ENCODE measurements at places on chromosomes 7 and 10.
A peak's percentile ranks its signal among the peaks of the same experiment; 100 is the strongest.

GRCh38 chr7:141563956-141564623 lies 12.9 kb downstream of the AGK start:
- peak; percentile 57 for DNase-seq

DNA sequence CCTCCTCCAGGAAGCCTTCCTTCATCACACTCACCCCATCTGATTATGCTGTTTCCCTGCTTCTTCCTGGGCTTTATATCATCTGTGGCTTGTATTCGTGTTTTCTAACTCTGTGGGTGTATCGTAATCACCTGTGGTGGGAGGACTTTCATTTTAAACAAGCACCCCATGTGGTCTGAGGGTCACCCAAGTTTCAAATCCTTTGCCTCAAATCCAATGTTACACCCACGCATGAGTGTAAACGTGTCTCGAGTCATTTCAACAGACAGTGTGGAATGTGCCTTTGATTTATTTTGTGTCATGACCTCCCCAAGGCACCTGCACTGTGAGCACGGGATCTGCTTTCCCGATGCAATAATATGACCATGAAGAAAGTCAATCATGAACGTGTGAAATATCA lies 17.5 kb upstream of the LYZL2 start:
- no peak for DNase-seq

- DNase-seq: peak; percentile 93
Observed at GRCh38 chr7:44490351-44491200, at the start of gene NUDCD3. TSS of gene NUDCD3 (minus strand) at chr7:44490658. CDS start at chr7:44490600, 58 bp downstream.

- DNase-seq: no peak
Observed at GRCh38 chr7:2624293-2624886, 7.4 kb upstream of the TTYH3 start.

DNA sequence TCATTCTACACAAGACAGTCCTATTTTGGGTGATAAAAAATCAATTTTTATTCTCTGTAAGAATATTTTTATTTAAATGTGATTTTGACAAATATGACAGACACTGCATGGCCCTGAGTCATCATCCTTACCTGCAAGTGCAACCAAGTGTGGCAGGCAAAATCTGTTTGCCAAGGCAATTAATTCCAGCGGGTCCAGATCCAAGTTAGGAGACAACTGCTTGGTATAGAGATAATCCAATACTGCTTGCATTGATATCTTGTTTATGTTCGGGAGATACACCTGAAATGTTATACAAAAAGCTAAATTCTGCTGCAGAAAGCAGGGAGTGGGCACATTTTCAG lies 66.2 kb downstream of the RHOBTB1 start:
- no peak for DNase-seq

- DNase-seq: no peak
Observed at GRCh38 chr10:127462643-127463295, 86.3 kb upstream of the NPS start.

DNA sequence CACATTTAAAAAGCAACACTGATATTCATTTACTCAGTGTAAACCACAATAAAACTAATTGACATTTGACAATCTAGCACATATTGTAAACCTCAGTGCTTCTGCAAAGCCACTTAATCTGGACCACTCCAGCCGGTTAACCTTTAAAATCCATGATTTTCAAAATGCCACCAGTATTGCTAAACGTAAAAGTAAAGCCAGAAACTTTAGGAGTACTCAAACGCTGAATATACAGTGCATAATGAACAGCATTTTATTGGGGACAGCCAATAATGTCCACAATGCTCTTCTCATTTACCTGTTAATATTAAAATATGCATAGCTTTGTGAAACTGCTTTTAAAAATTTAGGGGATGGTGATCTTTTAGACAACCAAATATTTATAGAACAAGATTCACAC lies 10.8 kb downstream of the HNRNPA2B1 start:
- no peak for DNase-seq

DNA sequence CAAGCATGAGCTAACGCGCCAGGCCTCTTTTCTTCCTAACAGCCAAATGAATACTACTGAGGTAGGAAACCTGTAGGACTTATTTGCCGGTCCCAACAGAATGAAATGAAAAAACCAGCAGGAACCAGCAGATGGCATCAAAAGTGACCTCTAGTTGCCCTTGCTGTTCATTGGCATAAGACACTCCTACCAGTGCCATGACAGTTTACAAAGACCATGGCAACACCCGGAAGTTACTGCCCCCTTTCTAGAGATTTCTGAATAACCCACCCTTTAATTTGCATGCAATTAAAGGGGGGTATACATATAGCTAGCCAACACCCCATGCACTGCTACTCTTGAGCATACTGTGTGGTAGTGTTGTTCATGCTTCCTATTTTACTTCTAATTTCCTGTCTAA lies 65.2 kb downstream of the ATE1 start:
- DNase-seq: peak; percentile 16

- DNase-seq: no peak
Observed at GRCh38 chr7:1520539-1521234, 9.8 kb upstream of the MAFK start.

GRCh38 chr10:61903928-61904344 lies 2.4 kb downstream of the ARID5B start:
- no peak for DNase-seq

- DNase-seq: peak; percentile 34
Observed at GRCh38 chr7:87058744-87059524, 520 bp downstream of the ELAPOR2 start.

GRCh38 chr10:87523731-87524130 lies 19.0 kb downstream of the MINPP1 start:
- DNase-seq: no peak

DNA sequence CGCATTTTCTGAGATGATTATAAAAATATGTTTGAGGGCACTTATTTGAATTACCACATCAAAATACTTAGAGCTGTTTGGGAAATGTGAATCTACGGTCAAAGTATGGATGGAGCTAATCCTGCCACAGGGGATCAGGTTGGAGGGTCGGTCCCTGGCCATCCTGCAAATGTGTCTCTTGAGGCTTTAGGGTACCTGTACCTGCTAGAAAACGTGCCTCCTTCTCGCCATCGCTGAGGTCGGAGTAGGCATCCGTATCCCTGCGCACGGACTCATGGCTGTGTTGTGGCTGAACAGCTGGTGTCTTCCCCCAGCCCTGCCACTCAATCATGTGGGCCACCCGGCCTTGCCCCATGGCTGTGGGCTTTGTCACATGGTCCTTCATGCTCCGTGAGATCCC lies 3.9 kb downstream of the FAM131B start:
- no peak for DNase-seq

DNA sequence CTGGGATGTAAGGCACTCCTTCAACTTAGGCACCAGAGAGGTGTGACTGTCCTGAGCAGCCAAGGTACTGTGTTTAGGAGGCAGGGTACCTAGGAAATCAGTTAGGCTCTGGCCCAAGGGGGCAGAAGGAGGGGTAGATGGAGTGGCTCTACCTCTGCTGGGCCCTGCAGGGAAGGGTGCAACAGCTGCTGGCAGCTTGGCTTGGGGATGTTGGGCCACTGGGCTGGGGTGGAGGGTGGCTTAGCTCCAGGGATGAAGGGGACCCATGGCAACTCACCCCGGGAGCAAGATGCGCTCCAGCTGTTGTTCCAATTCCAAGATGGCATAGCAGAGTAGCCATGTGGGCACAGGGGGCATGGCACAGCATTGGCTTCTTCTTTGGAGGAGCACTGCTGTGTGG lies 42.1 kb downstream of the NEURL1 start:
- no peak for DNase-seq

- DNase-seq: no peak
Observed at GRCh38 chr7:70778585-70778984, 353.4 kb upstream of the GALNT17 start.

DNA sequence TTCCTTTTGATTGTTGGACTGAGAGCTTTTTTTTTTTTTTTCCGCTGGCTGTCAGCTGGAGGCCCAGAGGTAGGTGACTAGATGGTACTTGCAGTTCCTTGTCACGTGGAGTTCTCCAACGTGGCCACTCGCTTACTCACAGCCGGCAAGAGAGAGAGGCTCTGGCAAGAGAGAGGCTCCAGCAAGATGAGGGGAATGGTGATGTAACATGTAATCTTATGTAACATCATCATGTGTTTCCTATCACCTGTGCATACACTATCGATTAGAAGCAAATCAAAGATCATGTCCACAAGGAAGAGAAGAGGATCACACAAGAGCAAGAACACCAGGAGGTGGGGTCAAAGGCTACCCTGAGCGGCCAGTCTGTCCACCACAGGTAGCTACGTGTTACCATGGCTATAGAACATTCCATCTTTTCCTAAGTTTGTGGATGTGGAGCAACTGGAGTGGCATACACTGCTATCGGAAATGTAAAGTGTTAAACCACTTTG lies 4.0 kb upstream of the BORCS7 start:
- no peak for DNase-seq

DNA sequence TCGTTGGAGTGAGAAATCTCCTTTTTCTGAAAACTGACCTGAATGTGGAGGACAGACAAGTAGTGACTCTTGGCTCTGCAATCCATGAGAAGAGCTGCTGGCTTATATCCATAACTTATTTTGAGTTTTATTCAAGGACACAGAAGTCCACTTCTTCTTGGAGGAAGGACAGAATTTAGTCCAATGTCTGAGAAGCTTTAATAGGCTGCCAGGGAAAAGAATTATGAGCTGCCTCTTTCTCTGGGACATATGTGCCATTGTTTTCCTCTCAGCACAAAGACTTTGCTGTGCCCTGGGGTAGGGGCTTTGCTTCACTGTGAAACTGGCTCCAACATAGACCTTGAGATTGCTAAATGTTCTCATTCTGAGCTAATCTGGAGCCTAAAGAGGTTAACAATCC lies 20.5 kb upstream of the AOC1 start:
- no peak for DNase-seq

- no peak for DNase-seq
Observed at GRCh38 chr7:179948-180694, 12.2 kb upstream of the FAM20C start.

GRCh38 chr10:85936161-85936560 lies 430.4 kb downstream of the GRID1 start:
- DNase-seq: no peak

- DNase-seq: no peak
Observed at GRCh38 chr7:148348466-148348865, 242.1 kb upstream of the C7orf33 start.

DNA sequence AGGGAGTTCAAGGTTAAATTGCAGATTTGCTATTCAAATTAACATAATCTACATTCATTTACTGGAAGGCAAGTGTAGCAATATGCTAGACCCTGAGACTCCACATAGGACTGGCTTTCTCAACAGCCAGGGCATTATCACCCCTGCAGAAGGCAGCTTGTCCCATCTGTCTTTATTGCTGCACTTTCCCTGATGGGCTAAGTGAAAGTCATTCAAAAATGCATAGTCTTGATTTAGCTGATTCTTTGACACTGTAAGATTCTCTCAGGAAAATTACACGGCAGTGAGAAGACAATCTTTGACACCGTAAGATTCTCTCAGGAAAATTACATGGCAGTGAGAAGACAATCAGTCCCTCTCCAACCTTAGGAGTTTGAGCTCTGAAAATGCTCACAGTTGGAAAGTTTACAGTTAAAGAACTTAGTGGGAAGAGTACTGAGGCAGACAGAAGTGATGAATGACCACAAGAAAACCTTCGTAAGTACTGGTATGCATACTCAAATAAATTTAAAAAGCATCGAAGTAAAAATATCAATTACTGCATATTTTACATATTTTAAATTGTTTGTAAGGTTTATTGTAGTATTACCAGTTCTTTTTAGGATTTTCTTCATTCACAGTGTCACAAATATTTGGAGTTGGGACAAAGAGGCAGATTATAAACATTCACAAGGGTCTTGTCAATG lies 88.9 kb downstream of the RAPGEF5 start:
- no peak for DNase-seq

DNA sequence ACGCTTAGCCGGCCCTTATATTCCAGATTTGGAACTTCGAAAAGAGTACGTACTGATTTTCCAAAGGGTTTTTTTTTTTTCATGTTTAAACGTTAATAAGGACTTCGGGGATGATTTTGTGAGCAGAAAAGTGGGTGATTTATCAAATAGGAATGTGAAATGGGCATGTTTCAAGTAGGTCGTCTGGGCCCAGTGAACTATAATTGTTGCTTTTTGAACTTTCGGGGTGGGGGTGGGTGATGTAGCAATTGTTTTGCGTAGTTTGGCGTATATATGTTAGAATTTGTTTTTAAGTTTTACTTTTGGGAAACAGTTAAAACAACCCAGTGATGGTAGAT lies 299 bp upstream of the PBLD start:
- no peak for DNase-seq

- DNase-seq: no peak
Observed at GRCh38 chr10:86340991-86341260, 25.7 kb downstream of the GRID1 start.

GRCh38 chr7:149787428-149788299 lies 14.3 kb upstream of the ZNF467 start:
- DNase-seq: peak; percentile 57

All from hematopoietic multipotent progenitor cell treated with erythropoietin and hydrocortisone succinate and interleukin-3 and kit ligand, for 4 days (in vitro differentiated cells).